ENCODE measurements at places on chromosomes 11 and 22.

DNA sequence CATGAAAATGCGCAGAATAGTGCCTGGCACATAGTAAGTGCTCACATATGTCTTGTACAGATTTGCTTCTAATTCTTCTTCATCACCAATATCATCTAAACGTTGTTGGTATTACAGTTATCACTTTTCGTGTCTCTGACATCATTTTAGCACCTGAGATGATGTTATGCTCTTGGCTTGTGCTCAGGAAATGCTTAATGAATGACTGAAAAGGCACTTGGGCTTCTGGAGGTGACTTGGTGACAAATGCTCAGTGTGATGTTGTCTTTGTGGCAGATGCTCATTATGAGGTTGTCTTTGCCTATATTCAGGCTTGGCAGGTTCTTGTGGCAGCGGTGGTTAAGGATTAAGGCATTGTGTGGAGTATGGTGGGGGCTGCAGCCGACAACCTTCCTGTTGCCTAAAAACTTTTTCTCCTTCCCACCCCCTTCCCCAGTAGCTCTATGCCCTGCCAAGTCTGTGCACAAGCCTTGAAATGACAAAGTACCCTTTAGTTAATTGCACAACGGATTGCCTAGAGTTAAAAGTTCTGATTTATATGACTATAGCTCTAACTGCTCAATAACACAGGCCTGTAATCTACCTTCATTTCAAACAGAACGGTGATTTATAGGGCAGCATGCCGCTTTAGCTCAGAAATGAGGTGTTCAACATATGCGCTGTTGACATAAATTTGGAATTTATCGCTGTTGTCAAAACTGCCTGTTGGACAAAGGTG lies 82.5 kb downstream of the ZBTB16 start:
- DNase-seq = no peak

DNA sequence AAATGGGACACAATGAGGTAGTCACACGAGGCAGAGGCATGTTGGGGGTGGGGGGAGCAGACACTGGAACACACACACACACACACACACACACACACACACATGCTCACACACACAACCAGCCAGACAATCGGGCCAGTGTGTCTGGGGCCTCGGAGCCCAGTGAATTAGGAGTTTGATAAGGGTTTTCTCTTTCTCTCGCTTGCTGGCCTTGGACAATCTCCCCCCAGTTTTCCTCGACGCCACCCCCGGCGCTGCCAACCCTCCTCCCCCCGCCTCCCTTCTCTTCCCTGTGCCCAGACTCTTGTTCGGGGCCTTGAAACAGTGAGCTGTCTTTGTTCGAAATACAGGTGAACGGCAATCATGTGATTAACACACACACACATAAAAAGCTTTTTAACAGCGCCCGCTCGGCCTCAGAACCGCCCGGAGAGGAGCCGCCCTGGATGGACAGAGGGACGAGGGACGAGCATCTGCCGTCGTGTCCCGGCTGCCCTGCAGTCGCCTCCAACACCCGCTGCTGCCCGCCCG lies 1.5 kb upstream of the SOX10 start:
- DNase-seq = no peak

DNA sequence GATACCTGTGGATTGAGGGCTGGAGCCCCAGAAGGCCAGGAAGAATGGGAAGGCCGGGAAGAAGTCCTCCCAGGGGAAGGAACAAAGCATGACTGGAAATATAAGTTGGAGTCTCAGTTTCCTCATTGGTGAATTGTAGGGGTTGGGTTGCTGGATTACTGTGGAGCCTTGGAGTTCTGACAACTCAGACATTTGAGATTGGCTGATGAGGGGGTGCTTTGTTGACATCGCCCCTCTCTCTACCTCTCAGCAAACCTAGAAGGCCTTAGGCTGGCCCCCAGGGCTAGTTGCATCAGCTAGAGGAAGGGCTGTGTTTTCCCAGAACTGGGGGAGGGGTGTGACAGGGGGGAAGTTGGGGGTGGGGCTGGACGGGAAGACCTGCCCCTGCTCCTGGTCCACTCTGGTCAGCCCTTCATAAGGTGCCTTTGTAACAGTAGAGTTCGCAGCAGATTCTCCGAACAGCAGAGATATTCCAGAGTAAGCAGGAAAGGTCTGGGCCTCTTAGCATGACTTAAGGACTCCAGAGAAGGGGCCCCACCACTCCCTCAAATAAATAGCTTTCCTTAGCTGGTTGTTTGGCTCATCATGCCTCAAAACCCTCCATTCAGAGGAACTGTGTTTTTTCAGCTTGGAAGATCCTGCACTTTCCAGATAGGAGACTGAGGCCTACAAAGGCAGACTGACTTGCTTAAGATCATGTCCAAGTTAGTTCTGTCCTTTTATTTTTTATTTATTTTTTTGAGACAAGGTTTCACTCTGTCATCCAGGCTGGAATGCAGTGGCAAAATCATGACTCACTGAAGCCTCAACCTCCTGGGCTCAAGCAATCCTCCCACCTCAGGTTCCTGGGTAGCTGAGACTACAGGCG lies 12.5 kb upstream of the THRSP start:
- peak; percentile 74 for DNase-seq

DNA sequence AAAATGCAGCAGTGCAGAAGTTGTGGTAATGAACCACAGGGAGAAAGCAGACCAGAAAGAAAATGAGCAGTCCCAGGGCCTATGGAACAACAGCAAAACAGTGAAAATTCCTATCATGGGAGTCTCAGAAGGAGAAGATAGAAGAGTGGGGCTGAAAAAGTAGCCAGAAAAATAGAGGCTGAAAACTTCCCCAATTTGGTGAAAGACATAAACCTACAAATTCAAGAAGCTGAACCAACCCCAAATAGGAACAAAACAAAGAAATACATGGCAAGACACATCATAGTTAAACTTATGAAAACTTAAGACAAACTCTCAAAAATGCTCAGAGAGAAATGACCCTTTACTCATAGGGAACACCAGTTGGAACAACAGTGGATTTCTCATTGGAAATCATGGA lies 11.4 kb downstream of the FGF19 start:
- DNase-seq = no peak

DNA sequence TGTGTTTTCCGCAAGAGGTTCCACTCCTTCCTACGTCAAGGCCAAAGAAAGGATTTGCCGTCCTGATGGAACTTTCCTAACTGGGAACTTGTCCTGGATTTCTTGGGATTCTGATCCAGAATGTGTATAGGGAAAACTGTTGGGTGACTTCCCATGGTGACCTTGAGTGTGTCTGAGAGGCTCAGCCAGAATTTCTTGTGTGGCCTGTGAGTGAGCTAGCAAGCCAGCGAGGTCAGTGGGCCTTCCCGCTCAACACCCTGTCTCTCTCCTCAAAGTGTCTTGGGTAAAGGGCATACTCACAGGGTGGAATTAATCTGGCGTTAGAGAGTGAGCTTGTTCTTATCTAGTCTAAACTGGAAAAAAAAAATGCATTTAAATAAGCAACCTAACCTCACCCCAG lies 20.4 kb downstream of the ZNRF3 start:
- no peak for DNase-seq

DNA sequence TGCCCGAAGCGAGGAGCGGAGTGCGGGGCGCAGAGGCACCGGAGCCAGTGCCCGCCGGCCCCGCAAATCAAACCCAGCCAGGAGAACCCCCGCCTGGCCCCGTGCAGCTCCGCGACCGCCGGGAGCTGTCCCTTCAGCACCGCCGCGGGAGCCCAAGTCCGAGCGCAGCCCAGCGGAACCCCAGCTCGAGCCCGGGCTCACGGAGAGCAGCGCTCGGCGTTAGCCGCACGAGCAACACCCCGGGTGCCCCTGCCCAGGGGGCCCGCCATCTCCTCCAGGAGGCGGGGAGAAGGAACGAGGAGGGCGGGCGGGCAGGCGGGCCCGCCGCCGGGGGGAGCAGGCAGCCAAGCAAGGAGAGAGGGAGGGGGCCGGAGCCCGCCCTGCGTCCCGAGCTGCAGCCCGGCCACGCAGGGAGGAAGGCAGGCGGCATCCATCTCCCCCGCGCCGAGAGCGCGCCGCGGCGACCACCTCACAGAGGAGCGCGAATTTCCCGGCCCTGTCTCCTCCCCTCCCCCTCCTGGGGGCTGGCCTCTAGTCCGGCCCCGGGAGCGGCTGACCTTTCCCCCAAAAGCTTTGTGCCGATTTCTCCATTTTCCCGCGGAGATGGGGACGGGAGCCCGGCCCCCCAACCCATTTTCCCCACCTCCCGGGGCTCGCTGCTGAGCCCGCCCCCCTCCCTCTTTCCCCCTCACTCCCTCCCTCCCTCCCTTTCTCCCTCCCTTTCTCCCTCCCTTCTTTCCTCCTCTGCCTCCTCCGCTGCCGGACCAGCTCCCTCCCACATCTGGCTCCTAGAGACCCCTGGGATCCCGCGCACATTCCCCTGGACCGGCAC lies 621 bp downstream of the KCNC1 start:
- peak; percentile 38 for DNase-seq

- no peak for DNase-seq
Measured at GRCh38 chr11:116339306-116340098, 433.3 kb downstream of the BUD13 start.

- no peak for DNase-seq
Measured at GRCh38 chr11:29518389-29519174, 498.2 kb downstream of the KCNA4 start.

DNA sequence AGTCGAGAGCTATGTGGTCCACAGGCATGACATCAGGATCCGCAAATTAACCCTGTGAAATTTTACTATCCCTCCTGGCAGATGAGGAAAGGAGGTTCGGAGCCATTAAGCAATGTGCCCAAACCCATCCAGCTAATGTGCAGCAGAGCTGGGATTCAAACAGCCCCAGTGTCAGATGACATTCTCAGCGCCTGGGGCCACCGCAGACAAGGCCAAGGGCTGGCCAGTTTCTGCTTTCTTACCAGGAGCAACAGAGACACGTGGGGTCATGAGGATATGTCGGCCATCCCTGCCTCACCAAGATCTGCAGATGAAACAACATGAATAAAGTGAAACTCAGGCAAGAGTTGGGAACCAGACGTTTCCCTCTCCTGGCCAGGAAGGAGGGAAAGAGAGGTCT lies 110.2 kb downstream of the TENM4 start:
- no peak for DNase-seq

GRCh38 chr11:125264100-125265022 lies 99.8 kb downstream of the PKNOX2 start:
- DNase-seq = no peak

GRCh38 chr11:83695046-83695445 lies 408.9 kb upstream of the CCDC90B start:
- DNase-seq = no peak

GRCh38 chr11:2945031-2945756 lies 16.0 kb upstream of the PHLDA2 start:
- peak; percentile 83 for DNase-seq

GRCh38 chr11:68942751-68943271 lies 38.0 kb downstream of the MRGPRD start:
- no peak for DNase-seq

DNA sequence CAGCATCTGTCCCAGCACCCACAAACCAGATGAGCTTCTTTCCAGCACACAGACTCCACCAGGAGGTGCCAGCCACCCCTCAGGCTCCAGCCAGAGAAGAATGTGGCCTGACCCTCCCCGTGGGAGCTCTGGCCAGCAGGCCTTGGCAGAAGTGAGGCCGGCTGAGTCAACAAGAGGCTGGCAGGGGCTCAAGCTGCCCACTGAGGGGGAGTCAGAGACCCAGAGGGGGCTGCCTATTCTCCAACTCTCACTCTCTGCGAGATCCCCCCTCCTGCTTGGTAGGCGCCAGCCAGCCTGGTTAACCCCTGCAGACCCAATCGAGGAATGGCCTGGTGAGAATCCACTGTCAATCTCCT lies 10.6 kb upstream of the CDC42EP1 start:
- DNase-seq = peak; percentile 53

- DNase-seq = no peak
Measured at GRCh38 chr11:2513441-2513840, 68.6 kb downstream of the KCNQ1 start.

DNA sequence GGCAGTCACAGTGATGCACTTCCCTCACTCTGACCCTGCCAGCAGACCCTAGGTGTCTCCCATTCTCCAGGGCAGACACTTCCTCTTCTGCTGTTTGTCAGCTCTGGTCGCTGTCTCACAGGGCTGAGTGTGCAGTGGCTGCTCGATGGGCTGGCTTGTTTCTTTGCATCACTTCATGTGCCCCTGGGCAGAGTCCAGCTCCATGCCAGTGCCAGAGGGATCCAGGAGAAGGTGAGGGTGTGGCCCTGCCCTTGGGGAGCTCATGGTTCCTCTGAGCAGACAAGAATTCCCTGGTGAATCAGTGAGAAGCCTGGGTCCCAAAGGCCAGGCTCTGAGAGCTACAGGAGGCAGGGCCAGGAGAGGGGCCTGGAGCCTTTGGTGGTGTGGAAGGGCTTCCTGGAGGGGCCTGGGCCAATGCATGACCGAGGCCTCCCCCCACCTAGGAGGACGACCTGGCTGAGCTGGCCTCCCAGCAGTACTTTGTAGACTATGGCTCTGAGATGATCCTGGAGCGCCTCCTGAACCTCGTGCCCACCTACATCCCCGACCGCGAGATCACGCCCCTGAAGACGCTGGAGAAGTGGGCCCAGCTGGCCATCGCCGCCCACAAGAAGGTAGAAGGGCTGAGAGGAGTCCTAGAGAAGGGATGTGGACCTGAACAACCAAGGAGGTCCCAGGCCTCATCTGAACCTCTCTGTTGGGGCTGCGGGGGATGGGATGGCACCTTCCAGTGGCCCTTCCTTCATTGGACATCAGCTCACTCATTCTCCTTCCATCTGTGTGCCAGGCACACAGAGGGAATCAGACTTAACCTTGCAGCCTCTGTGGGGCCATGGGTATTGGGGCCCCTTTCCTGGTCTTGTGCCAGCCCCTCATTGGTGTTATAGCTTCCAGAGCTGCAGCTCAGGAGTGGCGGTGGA lies 66.1 kb downstream of the MYO7A start:
- no peak for DNase-seq

GRCh38 chr11:8011981-8012444 lies 24.9 kb downstream of the EIF3F start:
- peak; percentile 98 for DNase-seq

DNA sequence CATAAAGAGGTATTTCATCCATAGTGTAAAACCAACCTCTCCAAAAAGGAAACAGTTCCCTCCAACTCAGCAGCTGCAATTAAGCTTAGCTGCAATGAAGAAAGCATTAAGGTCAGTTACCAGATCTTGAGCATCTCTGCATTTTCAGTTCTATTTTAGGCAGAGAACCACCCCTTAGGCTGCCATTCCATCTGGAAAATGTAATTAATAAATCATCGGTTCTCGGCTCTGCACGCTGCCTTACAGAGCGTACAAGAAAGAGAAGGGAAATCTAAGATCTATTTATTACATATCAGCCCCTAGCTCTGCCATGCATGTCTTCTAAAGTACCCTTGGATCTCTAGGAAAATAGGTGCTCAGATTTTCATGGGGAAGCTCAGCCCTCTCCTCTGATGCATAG lies 71.5 kb downstream of the RCN1 start:
- DNase-seq = no peak

GRCh38 chr22:44955102-44955501 lies 54.7 kb downstream of the PHF21B start:
- DNase-seq = no peak
